ENCODE measurements at places on chromosomes 5 and 9.

DNA sequence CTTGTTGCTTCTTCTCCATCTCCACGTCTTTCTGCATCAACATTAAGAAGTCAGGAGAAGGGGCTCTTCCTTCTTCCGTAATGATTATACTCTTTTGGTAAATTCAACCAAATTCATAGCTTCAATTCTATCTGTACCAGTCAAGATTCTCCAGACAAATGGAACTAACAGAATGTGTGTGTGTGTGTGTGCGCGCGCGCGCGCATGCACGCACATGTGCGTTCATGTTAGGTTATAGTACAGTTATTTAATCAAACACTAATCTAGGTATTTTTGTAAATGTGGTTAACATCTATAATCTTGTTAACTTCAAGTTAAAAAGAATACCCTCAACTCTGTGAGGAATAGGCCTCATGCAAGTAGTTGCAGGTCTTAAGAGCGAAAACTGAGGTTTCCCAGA lies 150.3 kb upstream of the TAS2R1 start:
- no peak for DNase-seq

DNA sequence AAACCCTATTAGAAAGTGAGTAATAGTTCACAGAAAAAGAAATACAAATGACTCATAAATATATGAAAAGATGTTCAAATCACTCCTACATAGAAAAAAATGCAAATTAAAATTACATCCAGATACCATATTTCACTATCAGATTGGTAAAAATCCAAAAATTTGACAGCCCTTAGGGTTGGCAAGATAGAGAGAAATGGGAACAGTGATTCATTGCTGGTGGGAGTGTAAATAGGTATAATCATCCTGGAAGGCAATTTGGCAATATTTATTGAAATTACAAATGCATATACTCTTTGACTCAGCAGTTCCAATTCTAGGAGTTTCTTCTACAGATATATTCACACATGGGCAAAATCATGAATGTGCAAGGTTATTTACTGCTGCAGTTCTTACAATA lies 273.5 kb downstream of the NR2F1-AS1 start:
- no peak for DNase-seq

GRCh38 chr9:81522716-81523551 lies 166.4 kb downstream of the TLE1 start:
- peak; percentile 24 for DNase-seq

GRCh38 chr9:120398286-120398685 lies 181.7 kb downstream of the CDK5RAP2 start:
- DNase-seq, result no peak

DNA sequence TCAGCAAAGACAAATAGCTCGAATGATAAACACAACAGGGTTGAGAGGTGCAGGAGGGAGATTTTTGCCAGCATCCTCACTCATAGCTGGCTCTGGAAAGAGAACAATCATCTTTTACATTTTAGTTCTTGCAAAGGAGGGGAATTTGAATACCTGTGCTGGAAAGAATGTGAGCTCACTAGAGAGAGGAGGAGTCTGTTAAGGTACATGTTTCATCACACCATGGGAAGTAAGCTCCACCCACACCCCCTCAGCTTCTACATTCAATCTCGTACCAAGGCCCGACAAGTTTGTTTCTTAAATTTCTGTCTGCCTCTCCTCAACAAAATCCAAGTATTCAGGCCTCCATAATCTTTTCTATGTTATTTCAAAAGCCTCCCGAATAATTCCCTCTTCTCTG lies 254.6 kb downstream of the BRINP1 start:
- DNase-seq, result no peak

- no peak for DNase-seq
Observed at GRCh38 chr9:20290257-20290656, 332.0 kb downstream of the MLLT3 start.

- no peak for DNase-seq
Observed at GRCh38 chr5:142674531-142675469, 11.1 kb downstream of the FGF1 start.

GRCh38 chr5:172123269-172123692 lies 64.7 kb downstream of the STK10 start:
- DNase-seq, result peak; percentile 13

DNA sequence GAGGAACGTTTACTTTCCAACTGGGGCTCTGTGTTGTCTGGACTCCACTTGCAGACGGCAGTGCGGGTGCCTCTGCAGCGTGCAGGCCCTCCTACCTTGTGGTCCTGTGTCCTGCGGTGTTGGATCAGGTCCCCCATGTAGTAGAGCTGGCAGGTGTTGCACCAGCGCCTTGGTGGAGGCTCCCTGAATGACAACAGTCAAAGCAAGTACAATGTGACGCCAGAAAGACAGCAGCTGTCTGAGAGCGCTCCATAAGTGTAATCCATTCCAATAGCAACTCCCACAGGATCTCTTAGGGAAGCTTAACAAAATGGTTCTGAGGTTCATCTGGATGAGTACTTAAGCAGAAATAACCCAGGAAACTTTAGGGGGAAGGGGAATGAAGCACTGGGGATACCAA lies 9.9 kb downstream of the BBLN start:
- no peak for DNase-seq

DNA sequence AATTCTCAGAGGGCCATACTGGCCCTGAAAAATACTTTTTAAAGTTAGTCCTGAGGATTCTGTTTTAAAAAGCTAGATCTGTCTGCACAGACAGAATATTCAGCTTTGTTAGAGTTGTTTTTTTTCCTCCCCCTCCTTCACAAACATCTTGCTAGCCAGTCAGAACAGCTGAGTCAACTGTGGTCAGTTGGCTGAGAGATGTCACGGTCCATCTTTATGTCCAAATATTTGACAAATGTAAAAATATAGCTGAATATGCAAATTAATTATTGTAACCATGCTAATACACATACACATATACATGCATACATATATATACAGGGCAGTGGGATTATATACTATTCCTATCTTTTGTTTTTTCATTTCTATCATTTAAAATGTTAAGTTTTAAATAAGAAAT lies 33.9 kb downstream of the UNC13B start:
- DNase-seq, result no peak

DNA sequence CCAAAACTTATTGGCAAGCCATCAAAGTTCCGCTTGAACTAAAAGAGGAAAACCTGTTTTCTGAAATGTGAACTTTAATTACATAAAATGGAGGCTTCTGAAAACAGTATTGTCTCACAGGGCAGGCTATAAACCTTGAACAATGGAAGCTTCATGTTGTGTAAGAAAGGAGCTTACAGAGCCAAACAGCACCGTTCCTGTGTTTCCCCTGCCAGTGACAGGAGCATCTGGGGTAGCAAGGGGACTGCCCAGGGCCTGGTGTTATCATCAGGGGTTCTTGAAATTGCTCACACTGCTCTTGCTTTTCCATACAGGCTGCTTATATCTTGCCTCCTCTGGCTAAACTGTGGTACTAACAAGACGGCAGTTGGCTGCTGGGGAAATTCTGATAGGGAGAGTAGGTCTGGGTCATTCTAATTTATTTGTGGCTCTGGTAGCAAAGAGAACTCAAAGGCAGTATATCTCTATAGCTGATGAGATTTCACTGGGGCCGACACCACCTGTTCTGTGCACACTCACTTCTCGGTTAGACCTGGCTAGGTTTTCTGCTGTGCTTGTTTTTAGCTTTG lies 40.4 kb downstream of the BASP1 start:
- no peak for DNase-seq

DNA sequence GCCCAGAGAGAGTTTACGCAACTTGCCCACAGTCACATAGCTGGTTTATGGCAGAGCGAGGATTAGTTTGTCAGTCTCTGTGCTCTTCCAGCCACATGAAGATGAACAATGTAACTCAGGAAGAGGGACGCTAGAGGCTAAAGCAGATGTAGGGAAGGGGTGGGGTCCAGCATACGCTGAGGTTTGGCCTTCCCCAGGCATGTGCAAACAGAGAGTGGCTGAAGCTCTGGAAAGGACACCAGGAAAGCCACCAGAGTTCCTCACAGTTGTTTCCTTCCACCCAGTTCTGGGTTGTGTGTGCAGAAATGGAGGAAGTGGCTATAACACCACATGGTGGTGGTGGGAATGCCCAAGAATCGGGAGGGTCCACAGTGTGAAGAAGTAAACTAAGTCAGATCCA lies 60.0 kb downstream of the SNX18 start:
- no peak for DNase-seq

DNA sequence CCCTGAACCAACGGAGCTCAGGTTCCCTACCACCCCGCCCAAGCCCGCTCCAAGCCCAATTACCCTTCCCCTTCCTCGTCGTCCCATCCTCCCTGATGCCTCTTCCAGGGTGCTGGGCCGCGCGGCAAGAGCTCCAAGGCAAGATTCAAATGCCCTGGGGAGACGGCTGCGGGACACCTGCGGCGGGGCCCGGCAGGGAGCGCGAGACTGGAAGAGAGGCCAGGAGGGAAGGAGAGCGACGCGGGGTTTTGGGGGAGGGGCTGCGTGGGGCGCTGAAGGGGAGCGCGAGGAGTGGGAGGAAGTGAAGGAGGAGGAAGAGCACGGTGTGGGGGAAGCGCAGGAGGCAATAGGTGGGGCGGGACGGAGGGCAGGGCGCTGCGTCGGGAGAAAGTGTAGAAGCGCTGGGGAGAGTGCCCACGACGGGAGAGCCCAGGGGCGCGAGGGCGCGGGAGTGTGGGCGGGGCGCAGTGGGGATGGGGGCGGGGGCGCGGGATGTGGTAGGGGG lies 975 bp upstream of the NXNL2 start:
- DNase-seq, result no peak

- DNase-seq, result no peak
Observed at GRCh38 chr9:127305838-127306226, 41.3 kb downstream of the GARNL3 start.

DNA sequence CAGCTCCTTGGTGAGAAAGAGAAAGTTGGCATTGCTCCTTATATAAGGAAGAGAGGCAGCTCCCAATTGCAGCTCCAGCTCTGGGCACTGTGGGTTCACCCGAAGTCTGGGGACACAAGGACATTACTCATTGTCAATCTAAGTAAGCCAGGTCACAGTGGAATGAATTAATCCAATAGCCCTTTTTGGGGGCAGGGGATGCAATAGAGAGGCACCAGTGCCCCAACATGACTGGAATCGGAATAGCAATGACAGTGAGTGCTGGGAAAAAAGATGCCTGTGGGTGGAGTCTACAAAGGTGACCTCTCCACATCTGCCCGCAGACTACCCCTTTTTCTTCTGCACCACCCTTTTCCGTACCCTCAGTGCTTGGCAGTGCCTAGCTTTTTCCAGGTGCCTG lies 11.1 kb upstream of the NEUROG1 start:
- no peak for DNase-seq

DNA sequence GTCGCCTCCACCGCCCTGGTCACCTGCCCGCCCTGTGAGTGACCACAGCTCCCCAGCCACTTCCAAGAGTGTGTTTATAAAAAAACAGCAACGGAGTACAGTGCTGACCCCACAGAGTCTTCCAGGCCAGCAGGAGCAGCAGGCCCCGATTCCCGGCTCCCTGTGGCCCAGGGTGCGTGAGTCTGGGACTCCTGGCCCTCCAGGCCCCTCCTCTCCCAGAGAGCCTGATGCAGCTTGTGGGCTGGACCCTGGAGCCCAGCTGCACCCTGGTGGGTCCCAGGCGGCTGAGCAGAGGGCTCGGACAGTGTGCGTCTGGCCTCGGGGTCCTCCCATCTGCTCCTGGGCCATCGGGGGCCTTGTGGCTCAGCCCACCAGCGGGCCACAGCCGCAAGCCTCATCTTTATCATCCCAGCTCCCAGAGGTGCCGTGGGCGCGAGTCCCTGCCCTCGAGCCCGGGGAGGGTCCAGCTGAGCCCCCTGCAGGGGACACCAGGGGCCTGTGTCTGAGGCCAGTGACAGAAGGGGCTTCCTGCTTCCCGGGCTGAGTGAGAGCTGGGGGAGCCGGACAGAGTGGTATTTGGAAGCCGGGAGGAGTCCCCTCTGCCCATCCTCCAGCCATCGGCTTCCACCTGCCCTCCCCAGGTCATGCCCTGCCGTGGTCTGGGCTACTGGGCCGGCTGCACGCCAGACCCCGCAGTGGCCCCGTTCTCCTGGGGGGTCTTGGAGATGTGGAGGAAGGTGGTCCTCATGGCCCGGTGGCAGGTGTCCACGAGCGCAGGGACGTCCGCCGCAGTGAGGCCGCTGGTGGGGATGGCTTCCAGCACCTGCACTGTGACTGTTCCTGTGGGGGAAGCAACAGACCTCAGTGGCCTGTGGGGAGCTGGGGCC lies 10.6 kb downstream of the EGFL7 start:
- no peak for DNase-seq

- no peak for DNase-seq
Observed at GRCh38 chr9:115989831-115990230, 163.8 kb upstream of the PAPPA start.
